ENCODE measurements at places on chromosomes 5 and 9.
A peak's percentile ranks its signal among the peaks of the same experiment; 100 is the strongest.

- DNase-seq = no peak
Observed at GRCh38 chr5:131389096-131389868, 125.4 kb downstream of the CDC42SE2 start.

DNA sequence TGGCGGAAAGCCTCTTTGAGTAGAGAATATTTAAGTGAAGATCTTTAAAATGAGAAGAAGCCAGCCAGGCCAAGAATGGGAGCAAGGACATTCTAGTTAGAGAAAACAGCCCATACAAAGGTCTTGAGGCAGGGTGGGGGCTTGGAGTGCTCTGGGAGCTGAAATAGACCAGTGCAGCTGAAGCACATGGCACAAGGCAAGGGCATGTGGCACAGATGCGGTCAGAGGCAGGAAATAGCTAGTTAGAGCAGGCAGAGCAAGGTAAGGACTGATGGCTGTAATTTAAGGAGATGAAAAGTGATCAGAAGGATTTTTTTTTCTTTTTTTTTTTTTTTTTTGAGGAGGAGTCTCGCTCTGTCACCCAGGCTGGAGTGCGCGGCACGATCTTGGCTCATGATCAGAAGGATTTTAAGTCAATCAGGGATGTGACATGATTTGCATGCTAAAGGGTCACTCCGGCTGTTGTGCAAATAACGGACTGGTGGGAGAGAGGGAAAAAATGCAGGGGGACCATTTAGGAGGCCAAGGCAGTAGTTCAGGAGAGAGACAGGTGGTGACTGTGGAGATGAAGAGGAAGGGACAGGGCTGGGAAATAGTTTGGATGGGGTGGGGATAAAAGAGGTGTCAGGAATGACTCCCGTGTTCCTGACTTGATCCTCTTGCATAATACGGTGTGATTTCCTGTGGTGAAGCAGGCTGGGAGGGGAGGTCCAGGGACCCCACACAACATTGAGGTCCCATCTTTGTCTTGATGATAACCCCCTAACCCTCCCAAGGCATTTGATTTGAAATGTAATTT is 207.6 kb downstream of the HSPA4 start:
- no peak for DNase-seq

GRCh38 chr9:119370816-119371215 is 1.6 kb upstream of the BRINP1 start:
- DNase-seq = no peak

GRCh38 chr5:32712481-32713360 is 1.6 kb downstream of the NPR3 start:
- no peak for DNase-seq

DNA sequence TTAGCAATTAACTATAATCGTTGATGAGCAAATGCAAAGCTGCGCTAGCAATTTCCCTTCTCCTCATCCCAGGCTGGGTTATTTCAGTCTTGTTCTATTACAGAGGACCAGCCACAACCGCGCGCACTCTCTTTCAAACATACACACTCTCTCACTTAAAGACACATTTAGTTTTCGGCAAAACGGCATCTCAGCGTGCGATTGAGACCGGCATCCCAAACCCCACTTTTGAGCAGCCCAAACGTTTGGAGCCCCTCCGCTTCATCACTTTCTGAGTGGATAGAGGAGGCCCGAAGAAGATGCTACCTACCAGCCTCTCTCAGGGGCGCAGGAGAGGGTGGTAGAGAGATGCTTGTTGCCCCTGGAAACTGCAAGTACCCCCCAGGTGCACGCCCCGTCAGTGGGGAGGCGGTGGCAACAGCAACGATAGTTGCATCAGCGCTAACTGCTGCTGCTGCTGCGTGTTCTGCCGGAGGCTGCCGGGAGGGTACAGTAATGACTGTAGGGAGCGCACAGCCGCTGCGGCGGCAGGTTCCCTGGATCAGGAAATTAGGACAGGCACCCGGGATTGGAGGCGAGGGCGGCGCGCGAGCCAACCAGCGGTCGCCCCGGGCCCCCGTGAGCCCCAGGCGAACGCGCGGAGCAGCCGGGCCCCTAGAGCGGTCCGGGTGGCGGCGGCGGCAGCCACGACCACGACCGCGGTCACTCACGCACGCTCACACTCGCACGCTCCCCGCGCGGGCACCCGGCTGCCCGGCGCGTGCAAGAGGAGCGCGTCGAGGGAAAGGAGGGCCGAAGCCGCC is 467 bp upstream of the VLDLR start:
- peak; percentile 87 for DNase-seq

DNA sequence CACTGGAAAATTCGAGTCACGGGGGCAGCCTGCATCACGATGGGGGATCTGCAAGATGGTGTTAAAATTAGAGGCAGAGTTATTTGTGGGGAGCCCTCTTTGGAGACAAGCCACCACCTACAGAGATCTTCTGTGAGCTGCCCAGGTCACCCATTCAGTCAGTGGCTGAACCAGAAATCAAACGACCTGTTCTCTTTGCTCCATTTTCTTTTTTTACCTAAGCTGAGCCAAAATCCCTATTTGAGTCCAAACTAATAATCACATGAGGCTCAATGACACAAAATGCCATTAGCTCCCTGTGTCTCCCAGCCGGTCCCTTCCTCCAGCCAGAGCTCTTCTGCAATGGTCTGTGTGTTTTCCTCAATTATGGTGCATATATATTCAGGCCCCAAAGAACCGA is 394.2 kb downstream of the AGTPBP1 start:
- no peak for DNase-seq

All from NCI-H1105 treated with DMSO at 0.1 percent for 48 hours (cell line).